ENCODE measurements at places on chromosomes 6 and 20.

DNA sequence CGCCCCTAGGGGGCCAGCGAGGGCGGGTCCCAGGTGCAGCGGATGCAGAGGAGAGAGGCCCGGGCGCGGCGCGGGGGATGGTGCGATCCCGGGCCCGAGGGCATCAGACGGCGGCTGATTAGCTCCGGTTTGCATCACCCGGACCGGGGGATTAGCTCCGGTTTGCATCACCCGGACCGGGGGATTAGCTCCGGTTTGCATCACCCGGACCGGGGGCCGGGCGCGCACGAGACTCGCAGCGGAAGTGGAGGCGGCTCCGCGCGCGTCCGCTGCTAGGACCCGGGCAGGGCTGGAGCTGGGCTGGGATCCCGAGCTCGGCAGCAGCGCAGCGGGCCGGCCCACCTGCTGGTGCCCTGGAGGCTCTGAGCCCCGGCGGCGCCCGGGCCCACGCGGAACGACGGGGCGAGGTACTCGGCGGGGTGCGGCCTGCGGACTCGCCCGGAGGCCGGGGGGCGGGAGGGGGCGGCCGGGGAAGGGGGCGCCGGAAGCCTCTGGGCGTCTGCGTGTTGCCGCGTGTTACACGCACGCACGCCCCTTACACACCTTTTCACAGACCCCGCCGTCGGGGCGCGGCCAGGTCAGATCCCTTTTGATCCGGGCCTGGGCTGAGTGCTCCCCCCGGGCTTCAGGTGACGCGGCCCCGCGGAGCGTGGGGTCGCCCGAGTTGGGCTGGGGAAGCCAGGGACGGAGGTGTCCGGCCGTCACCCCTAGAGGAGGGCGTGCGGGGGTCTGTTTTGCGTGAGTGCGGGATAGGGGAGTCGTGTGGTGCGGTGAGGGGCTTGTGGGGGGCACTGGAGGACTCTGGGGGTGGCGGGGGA is 412 bp downstream of the TRIB3 start:
- peak; percentile 31 for DNase-seq
- H3K4me1 ChIP-seq, result peaks cover 3% of the 10 kb centered on the region
- H3K27ac ChIP-seq, result no peak overlapping the region
- H3K27me3 ChIP-seq, result no peaks in the 10 kb centered on the region

GRCh38 chr20:2518558-2518957 is 9.8 kb upstream of the ZNF343 start:
- H3K27me3 ChIP-seq, result no peaks in the 10 kb centered on the region
- no peak for DNase-seq
- no peak overlapping the region for H3K4me3 ChIP-seq
- no peak overlapping the region for H3K27ac ChIP-seq
- H3K4me1 ChIP-seq, result no peaks in the 10 kb centered on the region

GRCh38 chr6:32522302-32523047 is 7.6 kb downstream of the HLA-DRB5 start:
- H3K27me3 ChIP-seq, result no peaks in the 10 kb centered on the region
- no peak for DNase-seq
- no peak overlapping the region for H3K4me3 ChIP-seq
- no peaks in the 10 kb centered on the region for H3K4me1 ChIP-seq

GRCh38 chr6:162631546-162631945 is 96.0 kb downstream of the PRKN start:
- no peak overlapping the region for H3K27ac ChIP-seq
- H3K4me3 ChIP-seq, result no peak overlapping the region
- H3K27me3 ChIP-seq, result no peaks in the 10 kb centered on the region
- DNase-seq, result no peak

- H3K4me1 ChIP-seq, result no peaks in the 10 kb centered on the region
- H3K36me3 ChIP-seq, result no peaks in the 10 kb centered on the region
- no peak overlapping the region for H3K4me3 ChIP-seq
- H3K27ac ChIP-seq, result no peak overlapping the region
These were observed 37.1 kb downstream of the SUN5 start for GRCh38 chr20:32966881-32967781.

GRCh38 chr6:53322188-53323029 is 26.3 kb downstream of the ELOVL5 start:
- H3K27ac ChIP-seq, result peak overlapping the region; percentile 65
- no peak for DNase-seq
- no peaks in the 10 kb centered on the region for H3K27me3 ChIP-seq

DNA sequence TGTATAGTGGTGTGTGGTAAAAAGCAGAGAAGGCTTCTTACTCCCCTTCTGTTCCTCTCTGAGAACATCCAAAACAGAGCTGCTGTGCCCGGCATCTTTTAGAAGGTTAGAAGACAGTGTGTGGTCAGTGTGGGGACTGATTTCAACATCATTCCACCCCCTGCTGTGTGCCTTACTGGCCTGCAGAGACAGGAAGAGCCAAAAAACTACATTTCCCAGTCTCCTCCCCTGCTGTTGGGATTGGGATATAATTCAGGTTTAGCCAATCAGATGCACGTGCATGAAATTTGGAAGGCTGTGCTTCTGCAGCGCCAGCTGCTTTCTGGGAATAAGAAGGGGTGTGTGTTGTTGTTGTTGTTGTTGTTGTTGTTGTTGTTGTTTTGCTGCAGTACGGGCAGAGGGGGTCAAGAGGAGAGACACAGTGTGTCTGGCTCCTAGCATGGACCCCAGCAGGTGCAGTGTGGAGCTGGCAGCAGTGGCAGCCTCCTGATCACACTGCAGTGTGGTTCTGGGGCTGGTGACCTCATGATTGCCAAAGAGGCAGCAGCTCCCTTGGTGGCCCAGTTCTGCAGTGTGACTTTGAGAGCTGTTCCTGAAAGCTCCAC is 74.7 kb downstream of the MRPL14 start:
- H3K27me3 ChIP-seq, result no peaks in the 10 kb centered on the region
- no peaks in the 10 kb centered on the region for H3K36me3 ChIP-seq

GRCh38 chr6:10099529-10100140 is 315.2 kb downstream of the TFAP2A start:
- H3K4me3 ChIP-seq, result peak overlapping the region; percentile 50
- no peaks in the 10 kb centered on the region for H3K4me1 ChIP-seq
- DNase-seq, result no peak
- no peaks in the 10 kb centered on the region for H3K36me3 ChIP-seq
- no peak overlapping the region for H3K27ac ChIP-seq

DNA sequence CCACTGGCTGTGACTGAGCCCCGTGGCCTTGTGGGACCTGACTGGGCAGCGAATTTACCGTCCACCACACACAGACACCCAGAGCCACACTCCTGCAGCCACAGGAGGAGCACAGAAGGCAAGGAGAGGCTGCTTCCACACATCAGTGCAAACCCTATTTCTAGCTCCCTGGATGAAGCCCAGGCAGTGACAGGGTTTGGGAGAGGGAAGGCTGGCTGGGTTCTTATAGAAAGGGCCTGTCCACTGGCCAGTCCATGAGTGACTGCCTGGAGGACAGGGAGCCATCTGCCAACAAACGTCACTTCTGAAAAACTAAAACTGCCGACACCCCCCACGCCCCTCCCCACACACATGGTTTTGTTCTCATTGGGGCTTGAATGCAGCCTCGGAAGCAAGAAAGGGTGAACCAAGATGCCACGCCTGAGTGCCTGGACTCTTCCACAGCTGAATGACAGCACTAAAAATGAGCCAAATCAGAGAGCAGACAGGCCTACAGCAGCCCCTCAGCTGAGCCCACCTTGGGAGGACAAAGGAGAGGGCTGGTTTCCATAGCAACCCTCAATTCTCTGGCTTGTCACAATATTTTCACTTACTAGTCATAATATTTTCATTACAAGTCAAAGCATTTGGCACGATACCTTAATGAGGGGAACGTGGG is 38.4 kb downstream of the RRBP1 start:
- H3K27ac ChIP-seq, result no peak overlapping the region
- peaks cover 21% of the 10 kb centered on the region for H3K4me1 ChIP-seq
- no peak overlapping the region for H3K4me3 ChIP-seq
- no peaks in the 10 kb centered on the region for H3K36me3 ChIP-seq
- no peak for DNase-seq

GRCh38 chr6:26057899-26058298 is 29.3 kb upstream of the HFE start:
- no peak overlapping the region for H3K4me3 ChIP-seq
- no peaks in the 10 kb centered on the region for H3K4me1 ChIP-seq
- DNase-seq, result no peak
- H3K36me3 ChIP-seq, result no peaks in the 10 kb centered on the region

DNA sequence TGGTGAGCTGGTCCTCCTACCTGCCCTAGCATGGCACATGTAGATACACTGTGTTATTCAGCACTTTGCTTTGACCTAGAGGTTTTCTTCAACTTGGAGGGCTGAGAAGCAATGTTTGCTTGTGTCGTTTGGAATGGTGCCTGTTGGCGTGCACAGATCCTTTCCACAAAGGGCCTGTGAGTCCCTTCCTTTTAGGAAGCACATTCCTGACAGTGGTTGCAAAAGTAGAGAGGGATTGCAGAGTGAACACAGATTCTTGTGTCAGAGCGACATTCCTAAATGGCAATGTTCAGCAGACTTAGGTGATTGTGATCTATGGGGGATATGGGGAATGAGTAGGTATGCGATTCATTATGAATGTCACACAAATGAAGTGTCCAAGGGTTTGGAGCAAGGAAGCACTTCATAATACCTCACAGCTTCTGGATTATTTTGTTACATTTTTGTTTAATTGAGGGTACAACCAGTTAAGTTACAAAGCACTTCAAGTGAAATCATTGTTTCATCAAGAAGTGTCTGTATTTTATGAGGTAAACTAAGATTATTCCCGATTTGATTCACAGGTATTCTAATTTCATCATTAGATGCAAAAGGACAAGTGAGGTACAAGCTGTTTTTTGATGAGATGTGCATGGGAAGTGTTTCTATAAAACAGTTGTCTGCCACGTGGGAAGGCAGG is 713 bp upstream of the RNF144B start:
- DNase-seq, result peak; percentile 39
- H3K36me3 ChIP-seq, result no peaks in the 10 kb centered on the region
- no peak overlapping the region for H3K4me3 ChIP-seq
- peaks cover 13% of the 10 kb centered on the region for H3K4me1 ChIP-seq

GRCh38 chr6:98944168-98944567 is 3.6 kb downstream of the FBXL4 start:
- no peak for DNase-seq
- H3K27ac ChIP-seq, result no peak overlapping the region

DNA sequence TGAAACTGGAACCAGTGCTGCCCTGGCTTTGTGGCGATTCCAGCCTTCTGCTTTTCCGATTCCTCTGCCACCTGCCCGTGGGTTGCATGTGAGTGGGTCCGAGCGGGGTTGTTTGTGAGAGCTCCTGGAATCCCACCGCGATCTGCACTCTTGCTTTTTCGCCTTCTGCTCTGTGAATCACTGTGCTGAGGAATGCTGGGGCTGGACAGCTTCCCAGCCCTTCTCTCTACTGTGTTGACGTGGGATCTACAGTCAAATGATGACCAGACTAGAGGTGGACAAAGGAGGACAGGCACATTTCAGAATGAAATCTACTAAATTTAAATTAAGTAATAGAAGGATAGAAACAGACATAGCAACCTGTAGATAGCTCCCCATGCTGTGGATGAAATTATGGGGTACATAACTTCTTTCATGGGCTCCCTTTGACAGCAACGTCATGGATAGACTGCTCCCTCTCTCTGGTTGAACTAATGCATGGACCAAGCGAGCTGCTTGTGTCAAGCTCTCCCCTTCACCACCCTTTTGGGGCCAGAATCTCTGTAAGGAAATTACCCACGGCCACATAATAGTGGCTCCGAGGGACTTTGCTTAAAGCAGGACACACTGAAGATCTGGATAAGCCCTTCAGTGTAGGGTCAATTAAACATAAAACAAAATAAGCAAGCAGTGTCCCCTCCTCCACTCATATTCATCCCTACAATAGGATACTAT is 2.0 kb downstream of the FNDC1 start:
- H3K4me1 ChIP-seq, result peaks cover 10% of the 10 kb centered on the region
- no peak for DNase-seq
- no peaks in the 10 kb centered on the region for H3K36me3 ChIP-seq
- H3K27ac ChIP-seq, result no peak overlapping the region

GRCh38 chr6:33872761-33873160 is 69.0 kb upstream of the MLN start:
- no peak for DNase-seq
- no peaks in the 10 kb centered on the region for H3K27me3 ChIP-seq
- no peak overlapping the region for H3K4me3 ChIP-seq
- H3K4me1 ChIP-seq, result no peaks in the 10 kb centered on the region
- H3K27ac ChIP-seq, result no peak overlapping the region
- no peaks in the 10 kb centered on the region for H3K36me3 ChIP-seq

DNA sequence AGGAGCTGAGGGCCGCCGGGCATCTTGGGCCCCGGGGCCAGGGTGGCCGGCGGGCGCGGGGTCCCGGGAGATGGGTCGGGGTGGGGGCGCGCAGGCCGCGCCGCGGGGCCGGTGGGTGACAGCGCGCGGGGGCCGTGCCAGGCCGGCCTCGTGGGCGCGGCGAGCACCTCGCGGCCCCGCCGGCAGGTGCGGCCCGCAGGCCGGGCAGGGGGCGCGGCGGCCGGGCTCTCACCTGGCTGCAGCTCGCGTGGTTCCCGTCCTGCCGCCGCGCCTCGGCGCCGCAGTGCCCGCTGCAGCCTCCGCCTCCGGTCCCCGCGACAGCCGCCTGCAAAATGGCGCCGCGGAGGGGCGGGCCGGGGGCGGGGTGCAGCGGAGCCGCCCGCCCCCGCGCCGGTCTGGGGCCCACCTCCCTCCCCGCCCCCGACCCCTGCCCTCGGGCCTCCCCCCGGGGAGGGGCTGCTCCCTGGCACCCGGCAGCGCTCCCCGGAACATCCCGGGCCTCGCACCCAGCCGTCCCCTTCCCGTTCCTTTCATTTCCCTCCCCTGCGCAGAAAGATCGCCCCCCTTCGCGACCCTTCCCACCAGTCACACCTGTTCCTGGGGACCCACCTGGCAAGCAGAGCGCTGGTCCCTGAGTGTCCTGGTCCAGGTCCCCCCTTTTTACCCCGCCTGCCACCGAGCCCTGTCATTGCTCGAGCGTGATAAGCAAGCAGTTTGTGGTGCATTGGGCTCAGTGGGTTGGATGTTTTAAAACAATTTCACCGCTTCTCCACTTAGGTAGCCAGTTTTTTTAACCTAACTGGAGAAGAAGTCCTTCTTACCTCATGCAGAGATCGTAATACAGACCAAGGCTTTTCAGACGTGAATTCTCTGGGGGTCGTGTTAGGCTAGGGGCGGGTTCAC is at the start of gene SLC23A2:
Gene SLC23A2, minus strand, starts transcription at position 337 of the 903 bp plus-strand sequence. CDS start 68,948 bp downstream, outside the sequence.
- H3K4me3 ChIP-seq, result peak within 1 kb of the TSS; percentile 69
- no peaks in the 10 kb centered on the region for H3K36me3 ChIP-seq
- peak; percentile 42 for DNase-seq
- peak within 1 kb of the TSS; percentile 69 for H3K27ac ChIP-seq

DNA sequence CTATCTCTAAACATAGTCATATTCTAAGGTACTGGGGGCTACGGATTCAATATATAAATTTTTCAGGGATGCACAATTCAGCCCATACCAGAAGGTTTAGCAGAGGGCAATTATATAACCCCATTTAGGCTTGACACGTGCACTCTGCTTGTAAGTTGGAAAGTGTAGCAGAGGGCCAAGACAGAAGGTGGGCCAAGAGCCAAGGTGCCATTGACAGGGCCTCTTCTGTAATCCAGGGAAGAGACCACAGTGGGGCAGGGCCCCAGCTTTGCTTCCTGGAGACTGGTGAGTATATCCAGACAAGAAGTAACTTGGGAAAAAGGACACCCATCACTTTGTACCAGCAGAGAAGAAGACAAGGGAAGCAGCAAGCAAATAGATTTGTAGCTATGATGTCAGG is 672.4 kb upstream of the MARCKS start:
- H3K27me3 ChIP-seq, result no peaks in the 10 kb centered on the region
- DNase-seq, result no peak
- no peak overlapping the region for H3K27ac ChIP-seq

All from testis (tissue), 5 donors.